ENCODE measurements at places on chromosomes 2 and 18.

DNA sequence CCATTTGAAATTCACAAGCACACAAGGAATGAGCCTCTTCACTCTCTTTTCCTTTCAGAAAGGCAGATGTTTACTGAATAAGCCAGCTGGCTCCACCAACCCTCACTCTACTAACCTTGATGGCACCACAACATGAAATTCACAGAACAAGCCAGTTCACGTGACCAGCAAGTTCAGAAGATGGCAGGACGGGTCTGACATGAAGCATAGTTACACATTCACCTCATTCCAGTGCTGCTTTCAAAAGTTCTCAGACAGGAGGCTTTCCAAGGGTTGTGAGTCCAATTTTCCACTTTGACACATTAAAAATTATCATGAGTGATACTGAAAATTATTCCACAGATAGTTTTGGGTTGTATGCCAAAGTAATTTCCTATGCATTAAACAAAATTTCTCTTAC is 74.2 kb upstream of the MBOAT2 start:
- no peak for DNase-seq

DNA sequence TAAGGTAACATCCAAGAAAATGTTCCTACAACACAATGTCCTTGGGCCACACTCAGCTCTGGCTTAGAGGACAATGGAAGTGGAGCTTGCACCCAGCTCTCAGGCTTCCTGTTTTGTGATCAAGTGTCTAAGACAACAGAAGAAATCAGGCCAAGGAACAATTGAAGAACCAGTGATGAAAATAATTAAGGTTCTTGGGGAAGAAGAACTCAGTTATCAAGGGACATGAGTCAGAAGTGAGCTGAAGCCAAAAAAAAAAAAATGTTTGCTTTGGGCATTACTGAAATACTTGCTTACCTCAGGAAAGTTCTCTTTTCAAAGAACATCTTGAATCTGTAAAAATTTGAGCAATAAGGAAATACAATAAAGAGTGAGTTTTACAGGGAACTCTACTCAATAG is 299.0 kb downstream of the FBXO15 start:
- no peak for DNase-seq

DNA sequence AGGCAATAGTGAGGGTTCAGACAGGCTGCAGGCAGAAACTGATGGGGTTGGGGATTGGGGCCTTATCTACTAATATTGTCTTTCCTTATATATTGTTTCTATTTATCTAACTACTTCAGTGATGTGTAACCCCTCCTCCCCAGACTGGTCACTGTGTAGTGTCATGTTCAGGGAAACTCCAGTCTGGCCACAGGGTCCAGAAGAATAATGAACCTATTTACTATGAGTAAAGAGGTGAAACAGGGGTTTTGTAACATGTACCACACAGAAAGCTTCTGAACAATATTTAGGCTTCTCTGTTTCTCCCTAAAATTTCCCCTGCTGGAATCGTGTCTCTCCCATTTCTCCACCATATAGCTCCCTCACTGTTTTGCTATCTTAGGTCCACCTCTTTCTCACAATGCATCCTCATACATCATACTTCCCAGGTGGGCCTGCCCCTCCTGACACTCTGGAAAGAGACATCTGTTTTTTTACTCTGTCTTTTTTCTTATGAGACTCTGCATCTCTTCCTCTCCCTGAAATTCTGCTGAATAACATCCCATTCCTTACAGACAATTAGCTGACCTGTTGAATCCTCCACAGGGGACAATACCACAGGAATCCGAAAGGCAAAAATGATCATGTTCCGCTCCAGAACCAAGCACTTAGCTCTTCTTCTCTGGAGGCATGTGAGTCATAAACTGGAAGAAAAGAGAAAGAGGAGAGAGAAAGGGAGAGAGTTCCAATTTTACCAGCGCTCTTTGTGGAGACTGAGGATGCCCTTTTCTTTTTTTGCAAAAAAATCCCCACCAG is 154.8 kb downstream of the ZEB2 start:
- no peak for DNase-seq

- DNase-seq, result no peak
Measured at GRCh38 chr2:73718421-73718820, 18.7 kb downstream of the TPRKB start.

GRCh38 chr2:179441551-179441950 is 176.9 kb upstream of the SESTD1 start:
- DNase-seq, result no peak

GRCh38 chr2:205387350-205388055 is 294.8 kb upstream of the NRP2 start:
- no peak for DNase-seq

DNA sequence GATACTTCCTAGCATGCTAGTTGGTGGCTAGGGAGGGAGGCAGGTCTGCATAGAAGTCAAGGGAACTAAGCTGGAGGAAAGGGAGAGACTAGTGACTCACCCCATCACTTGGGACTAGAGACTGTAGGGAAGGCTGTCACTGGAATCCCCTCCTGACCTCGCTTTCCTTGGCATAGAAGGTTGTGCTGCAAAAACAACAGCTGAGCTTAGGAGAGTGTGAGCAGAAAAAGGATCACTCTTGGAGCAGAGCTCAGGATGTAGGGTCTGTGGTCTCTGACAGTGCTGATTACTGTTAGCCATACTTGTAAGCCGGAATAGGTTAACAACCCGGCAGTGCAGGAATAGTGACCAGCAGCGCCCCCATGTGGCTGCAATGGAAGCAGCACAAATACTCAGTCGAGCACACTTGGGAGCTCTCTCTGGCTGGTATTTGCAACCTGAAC is 66.9 kb upstream of the SMAD2 start:
- no peak for DNase-seq
